Right hindlimb (tissue), 1 donor: ENCODE measurements at places on chromosomes 1 and 21.
A peak's percentile ranks its signal among the peaks of the same experiment; 100 is the strongest.

DNA sequence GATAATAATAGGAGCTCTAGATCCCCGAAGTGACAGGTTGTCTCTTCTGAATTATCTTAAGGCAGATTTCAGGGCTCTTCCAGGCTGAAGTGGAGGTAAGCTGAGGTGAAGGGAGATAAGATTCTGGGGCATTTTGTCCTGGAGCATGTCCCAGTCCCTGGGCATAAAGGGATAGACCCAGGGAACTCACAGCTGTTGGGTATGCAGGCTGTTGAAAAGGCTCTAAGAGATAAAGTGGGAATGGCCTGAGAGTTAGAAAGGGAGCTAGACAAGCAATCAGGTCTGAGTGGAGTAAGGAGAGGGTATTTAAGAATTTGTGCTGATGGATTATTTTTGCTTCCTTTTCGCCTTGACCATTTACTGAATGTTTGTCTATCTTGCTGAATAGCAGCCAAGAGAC, 123.7 kb downstream of the NOS1AP start:
- DNase-seq: no peak

GRCh38 chr1:204041803-204042505, 31.0 kb upstream of the SOX13 start:
- DNase-seq: no peak

DNA sequence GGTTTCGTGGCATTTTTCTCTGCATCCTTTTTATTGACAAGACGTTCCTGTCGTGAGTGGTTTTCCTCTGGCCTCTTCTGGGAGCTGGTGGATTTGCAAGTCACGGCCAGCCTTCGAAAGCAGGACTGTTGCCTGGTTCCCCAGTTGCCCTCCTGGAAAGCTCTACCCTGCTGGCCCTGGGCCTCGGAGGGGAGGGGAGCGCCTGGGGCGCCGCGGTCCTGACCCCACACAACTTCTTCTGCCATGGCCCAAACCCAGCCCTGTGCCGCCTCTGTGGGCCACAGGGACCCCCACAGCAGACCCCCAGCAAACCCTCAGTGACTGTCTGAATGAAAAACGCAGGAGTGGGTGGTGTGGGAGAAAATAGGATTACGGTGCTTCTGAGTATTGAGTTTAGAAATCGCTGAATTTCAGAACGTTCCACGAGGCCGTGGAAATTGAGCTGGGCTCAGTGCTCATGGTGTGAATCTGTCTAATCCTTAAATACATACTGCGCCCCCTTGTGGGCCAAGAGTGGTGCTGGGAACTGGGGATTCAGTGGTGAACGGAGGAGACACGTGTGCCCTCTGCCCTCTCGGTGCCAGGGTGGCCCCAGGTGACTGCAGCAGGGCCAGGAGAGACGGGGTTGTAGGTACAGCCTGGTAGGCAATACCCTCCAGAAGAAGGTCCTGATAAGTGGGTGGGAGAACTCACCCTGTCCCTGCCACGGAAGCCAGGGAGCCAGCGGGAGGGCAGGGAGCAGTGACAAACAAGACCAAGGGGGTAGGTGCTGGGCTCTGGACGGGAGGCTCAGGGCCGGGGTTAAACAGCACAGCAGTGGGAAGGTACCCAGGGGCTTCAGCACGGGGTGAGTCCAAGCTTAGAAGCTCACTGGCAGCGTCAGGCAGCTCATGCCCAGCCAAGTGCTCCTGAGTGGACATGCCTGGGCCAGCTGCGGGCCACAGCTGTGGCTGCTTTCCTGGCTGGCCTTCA, 101.2 kb upstream of the COL6A1 start:
- DNase-seq: peak; percentile 66

DNA sequence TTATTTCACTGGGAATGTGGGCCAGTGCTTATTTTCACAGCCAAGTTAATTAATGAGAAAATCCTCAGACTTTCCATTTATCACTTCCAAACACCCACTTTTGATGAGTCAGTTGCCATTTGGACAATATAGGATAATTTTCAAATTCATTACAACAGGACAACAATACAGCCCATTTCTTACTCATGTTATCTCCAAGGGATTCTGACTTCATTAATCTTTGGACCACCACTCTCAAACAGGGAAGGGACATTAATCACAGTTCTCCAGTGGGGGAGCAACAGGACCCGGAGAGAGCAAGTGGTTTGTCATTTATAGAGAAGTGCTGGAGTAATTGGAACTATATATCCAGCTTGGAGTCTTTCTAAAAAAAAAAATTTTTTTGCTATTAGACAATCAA, 38.7 kb downstream of the JUN start:
- no peak for DNase-seq

DNA sequence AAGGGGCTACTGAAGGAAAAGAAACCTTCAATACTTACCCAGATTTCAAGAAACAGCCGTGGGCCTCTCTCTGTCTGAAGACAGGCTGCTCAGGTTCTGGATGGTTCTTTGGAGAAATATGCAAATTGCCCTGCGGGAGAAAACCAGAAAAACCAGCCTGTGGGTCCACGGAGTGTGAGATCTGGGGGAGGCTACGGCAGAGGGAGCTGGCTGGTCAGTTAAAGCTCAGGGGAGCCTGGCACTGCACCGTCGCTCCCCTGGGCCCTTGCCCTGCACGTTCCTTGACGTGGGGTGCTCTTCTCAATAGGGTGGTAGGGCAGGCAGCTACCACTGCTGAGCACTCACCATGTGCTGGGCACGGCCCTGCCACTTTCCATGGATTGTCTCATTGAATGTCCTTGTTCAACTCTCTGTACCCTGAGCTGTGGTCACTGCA, 12.7 kb downstream of the TMCO4 start:
- no peak for DNase-seq

DNA sequence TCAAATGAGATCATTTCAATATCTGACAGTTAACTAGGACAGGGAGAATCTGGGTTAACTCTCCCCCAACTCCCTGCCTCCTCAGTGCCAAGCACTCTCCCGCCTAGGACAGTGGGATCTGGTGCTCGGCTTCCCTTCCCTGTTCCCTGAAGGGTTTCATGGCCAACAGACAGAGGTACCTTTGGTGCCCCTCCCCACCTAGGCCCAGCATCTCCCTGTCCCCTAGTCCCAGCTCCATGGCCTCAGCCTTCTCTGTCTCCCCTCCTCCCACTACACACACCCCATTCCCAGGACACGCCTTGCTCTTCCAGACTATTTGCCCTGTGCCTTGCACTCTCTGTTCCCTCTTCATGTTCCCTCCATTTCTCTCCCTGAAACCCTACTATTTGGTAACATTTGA, 77.1 kb downstream of the CD247 start:
- no peak for DNase-seq

DNA sequence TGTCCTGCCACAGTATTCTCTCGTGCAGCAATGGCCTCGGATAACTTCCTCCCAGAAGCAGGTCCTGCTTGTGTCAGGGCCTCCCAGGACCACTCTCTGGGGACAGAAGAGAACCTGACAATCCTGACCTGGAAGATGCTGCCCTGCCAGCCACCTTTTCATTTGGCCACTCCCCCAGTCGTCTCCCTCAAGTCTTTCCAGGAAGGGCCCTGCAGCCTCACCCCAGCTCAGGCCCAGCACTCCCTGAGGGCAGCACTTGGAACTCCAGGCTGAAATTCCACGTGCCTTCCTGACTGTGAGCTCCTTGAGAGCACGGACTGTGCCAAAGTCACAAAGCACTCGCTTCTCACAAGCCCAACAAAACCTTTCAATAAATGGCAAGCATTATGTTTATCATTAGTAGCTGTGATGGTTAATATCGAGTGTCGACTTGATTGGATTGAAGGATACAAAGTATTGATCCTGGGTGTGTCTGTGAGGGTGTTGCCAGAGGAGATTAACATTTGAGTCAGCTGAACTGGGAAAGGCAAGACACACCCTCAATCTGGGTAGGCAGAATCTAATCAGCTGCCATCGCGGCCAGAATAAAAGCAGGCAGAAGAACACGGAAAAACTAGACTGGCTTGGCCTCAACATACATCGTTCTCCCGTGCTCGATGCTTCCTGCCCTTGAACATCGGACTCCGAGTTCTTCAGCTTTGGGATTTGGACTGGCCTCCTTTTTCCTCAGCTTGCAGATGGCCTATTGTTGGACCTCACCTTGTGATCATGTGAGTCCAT, 2.3 kb upstream of the CLEC20A start:
- no peak for DNase-seq

GRCh38 chr1:245131026-245131393, 23.8 kb upstream of the KIF26B start:
- DNase-seq: no peak

- peak; percentile 31 for DNase-seq
Observed at GRCh38 chr1:64864018-64864940, 102.1 kb downstream of the JAK1 start.
